Activated CD4-positive, alpha-beta T cell treated with anti-CD3 and anti-CD28 coated beads, Interleukin-2, Interleukin-6, amounts not matched to agents 100 ng/mL and 50 ng/mL, durations not matched to agents 16 hours and 8 hours (primary cell): ENCODE measurements at places on chromosomes 16 and 17.

- DNase-seq, result no peak
These were observed 14.2 kb downstream of the CRYM start for GRCh38 chr16:21263640-21264570.

GRCh38 chr16:75116911-75117245 is 298 bp upstream of the LDHD start:
- no peak for DNase-seq

DNA sequence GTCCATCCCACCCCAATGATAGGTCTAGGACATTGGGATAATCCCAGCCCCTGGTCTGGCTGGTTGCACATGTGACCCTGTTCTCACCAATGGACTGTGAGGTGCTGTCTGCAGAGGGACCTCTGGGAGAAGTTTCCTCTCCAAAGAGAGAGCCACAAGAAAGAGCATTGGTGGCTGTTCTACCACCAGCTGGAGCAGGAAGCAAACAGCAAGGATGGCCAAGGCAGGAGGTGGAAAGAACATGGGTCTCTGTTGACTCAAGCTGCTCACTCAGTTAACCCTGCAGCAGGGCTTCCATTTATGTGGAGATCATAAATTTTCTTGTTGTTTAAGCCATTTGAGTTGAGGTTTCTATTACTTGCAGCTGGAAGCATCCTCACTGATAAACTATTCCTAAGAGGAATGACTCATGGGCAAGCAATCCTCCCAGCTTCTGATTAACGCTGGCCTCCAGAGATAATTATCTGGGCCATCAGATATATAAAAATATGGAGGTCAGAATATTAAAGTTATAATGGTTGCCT is 52.6 kb downstream of the CYB5B start:
- no peak for DNase-seq

DNA sequence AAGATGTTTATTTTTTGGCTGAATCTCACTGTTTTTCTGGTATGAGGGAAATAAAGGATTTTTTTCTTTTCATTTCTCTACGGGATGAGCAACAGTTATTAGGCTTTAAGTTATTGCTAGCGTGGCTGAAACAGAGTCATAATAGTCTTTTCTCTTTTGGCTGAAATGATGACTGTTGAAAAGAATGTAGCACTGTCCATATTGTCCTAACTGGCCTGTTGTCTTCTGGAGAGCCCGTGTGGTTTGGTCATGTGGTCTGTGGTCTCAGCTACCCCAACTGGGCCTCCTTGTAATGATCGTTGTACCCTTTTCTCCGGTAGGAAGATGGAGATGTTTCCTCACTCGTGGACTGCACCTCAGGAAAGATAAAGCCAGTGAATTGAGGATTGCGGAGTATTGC is 36.6 kb downstream of the EPN2 start:
- no peak for DNase-seq

- DNase-seq, result peak; percentile 93
These were observed 4.3 kb downstream of the VAMP2 start for GRCh38 chr17:8158267-8159031.
